Brain pericyte (primary cell): ENCODE measurements at places on chromosomes 6 and 20.

DNA sequence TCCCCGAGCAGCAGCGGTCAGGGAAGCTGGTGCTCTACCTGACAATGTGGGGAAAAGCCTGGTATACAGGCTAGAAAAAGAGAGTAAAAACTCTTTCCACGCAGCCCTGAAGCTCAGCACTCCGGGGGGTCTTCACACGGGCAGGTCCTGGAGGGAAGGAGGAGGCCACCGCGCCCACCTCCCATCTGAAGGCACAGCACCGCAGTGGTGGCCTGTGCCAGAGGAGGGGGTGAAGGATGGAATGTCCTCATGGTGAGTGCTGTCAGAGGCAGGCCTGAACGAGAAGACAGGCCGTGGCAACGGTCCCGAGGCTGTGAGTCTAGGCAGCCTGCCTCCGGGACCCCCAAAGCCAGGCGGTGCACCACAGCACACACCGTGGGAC is 5.8 kb downstream of the SLC2A4RG start:
- DNase-seq = no peak

GRCh38 chr6:12022953-12023388 is 10.9 kb downstream of the HIVEP1 start:
- DNase-seq = no peak

- DNase-seq = no peak
These were observed 156.8 kb upstream of the PTPN1 start for GRCh38 chr20:50353289-50353961.

DNA sequence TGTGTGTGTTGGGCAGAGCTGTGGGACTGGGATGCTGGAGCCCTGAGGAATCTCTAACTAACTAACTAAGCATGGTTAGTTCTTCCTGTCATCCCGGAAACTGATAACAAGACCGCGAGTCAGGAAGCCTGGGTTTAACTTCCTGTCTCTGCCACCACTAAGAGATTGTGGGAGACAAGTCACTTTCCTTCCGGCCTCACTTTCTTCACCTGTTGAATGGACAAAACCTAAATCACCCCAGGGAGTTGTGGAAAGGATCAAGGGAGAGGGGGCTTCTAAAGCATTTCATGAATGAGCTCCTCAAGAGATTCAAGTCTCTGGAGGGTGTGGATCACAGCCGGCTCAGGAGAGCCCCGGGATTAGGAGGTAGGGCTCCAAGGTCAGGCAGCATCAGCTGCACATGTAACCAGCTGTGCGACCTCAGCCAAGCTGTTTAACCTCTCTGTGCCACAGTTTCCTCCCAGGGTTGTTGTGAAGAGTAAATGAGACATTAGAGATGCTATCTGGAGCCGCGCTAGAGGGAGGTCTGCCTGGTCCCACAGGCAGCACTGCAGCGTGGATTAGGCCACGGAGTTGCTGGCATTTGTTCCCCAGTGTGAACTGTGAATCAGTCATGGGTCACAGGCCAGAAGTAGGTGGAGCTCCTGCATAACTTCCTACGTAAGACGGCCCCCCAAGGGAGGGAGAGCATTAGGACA is 105.1 kb downstream of the TOX2 start:
- DNase-seq = no peak

DNA sequence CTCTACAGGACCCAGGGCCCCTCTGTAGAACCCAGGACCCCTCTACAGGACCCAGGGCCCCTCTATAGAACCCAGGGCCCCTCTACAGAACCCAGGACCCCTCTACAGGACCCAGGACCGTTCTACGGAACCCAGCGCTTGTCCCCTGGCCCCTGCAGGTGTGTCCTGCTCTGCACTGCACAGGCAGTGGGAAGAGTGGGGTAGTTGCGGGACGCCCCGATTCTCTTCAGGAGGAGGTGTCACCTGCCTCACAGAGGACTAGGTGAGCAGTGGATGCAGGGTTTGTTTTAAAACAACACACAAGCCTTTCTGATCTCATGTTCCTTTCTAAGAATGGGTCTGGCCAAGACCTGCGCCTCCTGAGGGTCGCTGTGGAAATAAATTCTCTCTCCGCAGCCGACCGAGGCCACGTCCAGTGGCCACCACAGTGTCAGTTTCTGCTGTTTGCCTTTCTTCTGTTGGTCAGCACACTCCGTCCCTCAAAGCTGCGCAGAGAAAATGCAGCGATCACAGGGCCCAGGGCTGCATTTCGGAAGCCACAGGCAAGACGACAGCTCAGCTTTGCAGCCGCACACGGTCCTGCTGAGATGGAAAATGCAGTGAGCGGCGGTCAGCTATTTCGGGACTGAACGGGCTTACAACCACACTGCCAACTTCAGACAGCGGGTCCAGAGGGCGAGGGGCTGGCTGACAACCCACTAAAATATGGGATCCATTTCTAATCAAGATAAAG is 135.2 kb downstream of the DLL1 start:
- no peak for DNase-seq

GRCh38 chr6:45310118-45310788 is 17.9 kb upstream of the RUNX2 start:
- DNase-seq = no peak

- DNase-seq = peak; percentile 47
These were observed 61.6 kb upstream of the SNX9 start for GRCh38 chr6:157761331-157761921.

DNA sequence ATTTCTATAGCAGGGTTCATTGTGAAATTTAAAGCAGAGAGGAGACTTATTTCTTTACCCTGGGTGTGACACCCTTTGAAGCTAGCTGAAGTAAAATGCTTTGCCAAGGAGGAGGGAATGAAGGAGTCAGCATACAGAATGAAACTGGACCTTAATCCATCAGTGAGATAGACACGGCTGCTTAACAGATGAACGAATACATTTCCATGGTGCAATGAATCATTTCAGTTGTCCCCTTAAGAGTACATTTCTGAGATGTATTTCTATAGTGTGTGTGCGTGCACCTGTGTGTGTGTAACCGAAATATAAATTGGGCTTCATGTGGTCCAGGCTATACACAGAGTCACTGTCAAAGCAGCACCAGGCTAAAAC is 73.8 kb upstream of the CD93 start:
- no peak for DNase-seq

DNA sequence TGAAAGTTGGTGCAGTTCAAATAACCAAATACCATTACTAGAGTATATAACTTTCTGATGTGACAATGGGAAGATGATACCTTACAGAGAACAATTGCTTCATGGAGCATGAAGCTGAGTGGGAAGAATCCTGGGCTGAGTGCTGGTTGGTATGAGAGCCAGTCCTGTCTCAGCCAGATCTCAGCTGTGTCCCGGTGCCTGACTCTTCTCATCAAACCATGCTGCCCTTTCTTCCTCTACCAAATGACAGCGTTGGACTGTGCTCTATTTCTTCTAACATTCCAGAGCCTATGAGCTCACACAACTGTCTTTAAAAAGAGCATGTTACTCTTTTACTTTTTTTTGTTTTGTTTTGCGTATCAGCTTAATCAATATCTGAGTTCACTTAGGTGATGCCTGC is 27.5 kb upstream of the PBOV1 start:
- no peak for DNase-seq

GRCh38 chr6:106476331-106477105 is 116.0 kb downstream of the CRYBG1 start:
- DNase-seq = no peak

DNA sequence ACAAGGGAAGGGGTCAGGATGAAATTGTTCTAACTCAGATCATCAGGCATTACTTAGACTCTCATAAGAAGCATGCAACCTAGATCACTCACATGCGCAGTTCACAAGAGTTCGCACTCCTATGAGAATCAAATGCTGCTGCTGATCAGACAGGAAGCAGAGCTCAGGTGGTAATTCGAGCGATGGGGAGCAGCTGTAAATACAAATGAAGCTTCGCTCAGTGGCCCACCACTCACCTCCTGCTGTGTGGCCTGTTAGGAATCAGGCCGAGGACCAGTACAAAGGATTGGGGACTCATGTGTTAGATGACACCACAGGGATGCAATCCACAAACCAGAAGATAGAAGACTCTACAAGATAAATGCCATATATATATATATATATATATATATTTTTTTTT is 31.5 kb upstream of the TOP1 start:
- no peak for DNase-seq
